ENCODE measurements at places on chromosomes 2 and 18.

- DNase-seq = no peak
Observed at GRCh38 chr2:96665083-96665569, 22.6 kb downstream of the FER1L5 start.

- no peak for DNase-seq
Observed at GRCh38 chr18:42475157-42475556, 520.1 kb downstream of the PIK3C3 start.

- DNase-seq = no peak
Observed at GRCh38 chr2:98380203-98380535, 33.9 kb downstream of the CNGA3 start.

DNA sequence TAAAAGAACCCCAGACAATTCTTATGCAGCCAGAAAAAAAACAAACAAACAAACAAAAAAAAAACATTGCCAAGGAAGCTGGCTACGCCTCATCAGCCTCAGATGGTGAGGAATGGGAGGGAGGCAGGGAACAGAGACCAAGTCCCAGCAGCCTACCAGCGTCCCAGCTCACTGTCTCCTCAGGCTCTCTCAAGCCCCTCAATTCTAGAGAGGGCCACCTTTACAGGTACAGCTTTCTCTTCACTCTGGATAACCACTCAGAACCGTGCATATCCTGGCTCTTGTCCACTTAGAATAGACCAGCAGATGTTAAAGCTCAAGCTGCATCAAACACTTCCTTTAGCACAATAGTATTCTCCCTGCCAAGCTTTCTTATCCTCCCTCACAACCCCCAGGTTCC is 263.1 kb upstream of the CHAC2 start:
- DNase-seq = no peak

DNA sequence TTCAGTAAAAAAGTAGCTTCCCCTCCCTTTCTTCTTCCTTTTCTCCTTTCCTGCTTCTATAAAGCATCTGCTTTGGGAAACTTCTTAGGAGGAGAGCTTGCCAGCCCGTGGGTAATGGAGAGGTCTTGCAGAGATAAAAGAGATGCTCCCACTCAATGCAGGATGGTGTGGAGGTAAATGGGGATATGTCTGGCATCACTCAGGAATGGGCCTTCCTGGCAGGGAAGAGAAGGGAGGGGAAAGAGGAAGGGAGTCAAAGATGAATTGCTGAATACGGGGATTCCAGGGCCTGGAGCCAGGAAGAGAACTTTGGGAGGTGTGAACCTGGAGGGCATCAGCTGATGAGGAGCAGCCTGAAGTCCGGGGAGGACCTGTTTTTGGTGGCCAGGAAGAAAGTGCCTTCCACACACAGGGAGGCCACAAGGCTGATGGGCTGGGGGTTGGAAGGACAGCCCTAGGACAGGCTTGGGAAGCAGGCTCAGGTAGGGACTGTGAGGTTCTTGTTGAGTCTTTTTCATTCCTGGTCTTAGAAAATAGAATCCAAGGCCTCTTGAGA is 25.2 kb downstream of the IL1B start:
- DNase-seq = no peak

DNA sequence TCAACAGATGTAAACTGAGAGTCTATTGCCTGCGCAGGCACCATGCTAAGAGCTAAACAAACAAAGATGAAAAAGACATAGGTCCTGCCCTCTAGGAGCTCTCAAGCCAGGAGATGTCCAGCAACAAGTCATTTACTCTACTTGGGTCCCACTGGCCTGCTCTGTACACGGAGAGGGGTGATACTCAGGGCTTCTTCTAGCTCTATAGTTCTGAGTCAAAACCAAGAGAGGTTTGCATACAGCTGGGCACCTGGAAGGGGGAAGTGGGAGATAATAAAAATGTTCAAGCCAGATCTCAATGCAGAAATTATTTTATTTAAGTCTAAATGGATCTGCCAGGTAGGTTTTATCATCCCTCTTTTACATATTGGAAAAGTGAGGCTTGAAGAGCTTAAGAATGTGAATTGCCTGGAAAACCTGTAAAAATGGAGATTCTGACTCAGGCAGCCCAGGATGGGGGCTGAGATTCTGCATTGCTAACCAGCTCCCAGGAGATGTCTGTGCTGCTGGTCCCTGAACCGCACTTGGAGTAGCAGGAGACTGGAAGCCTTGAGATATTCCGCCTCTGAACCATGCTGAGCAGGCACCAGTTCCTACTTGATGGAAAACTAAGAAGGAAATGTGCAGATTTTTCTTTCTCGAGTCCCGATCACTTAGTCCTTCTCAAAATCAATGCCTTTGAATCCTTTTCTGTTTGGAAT is 201.1 kb downstream of the PRKCE start:
- DNase-seq = no peak

- DNase-seq = no peak
Observed at GRCh38 chr2:160381425-160381951, 112.1 kb downstream of the RBMS1 start.

GRCh38 chr2:128314348-128315121 is 4.1 kb downstream of the HS6ST1 start:
- no peak for DNase-seq

- DNase-seq = no peak
Observed at GRCh38 chr2:119263656-119264055, 40.0 kb downstream of the STEAP3 start.

Measured in T-helper 2 cell (primary cell).